PC-9 (cell line): ENCODE measurements at places on chromosomes 1 and 21. TPM values are rescaled to one million over a fixed set of nuclear protein-coding genes. Genes with fewer than 3 reads are reported as not detected.

DNA sequence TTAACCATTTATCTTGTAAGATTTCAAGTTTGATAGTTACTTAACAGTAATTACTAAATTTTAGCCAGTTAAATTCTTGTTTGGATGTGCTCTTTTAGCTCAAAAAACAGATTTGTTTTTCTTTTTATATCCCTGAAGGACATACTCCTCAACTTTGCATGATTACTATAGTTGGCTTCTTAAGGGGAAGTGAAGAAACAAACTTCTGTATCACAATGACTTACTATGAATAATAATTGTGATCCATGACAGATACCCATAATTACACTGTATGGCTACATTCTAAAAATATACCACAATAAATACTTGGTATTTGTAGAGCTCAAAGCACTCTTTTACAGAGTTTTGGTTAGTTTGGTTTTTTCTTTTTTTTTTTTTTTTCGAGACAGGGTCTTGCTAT is 55.8 kb downstream of the IARS2 start:
- no peak for DNase-seq

- no peak for DNase-seq
Measured at GRCh38 chr1:97507863-97508262, 413.0 kb downstream of the DPYD start.

DNA sequence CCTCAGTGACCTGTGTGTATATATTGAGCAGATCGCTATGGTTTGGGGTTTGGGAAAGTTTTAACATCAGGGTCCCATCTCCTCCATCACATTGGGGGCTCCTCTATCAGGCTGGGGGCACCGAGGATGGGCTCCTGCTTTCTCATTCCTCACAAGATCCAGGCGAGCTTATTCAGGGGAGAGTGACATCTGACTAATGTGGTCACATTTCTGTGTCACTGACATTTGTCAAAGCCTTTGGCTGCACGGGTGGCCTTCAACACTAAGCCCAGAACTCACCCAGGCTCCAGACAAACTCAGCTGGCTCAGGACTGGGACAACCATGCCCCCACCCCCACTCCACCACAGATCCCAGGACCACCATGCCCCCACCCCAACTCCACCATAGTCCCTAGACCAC is 103.3 kb upstream of the IFFO2 start:
- no peak for DNase-seq

DNA sequence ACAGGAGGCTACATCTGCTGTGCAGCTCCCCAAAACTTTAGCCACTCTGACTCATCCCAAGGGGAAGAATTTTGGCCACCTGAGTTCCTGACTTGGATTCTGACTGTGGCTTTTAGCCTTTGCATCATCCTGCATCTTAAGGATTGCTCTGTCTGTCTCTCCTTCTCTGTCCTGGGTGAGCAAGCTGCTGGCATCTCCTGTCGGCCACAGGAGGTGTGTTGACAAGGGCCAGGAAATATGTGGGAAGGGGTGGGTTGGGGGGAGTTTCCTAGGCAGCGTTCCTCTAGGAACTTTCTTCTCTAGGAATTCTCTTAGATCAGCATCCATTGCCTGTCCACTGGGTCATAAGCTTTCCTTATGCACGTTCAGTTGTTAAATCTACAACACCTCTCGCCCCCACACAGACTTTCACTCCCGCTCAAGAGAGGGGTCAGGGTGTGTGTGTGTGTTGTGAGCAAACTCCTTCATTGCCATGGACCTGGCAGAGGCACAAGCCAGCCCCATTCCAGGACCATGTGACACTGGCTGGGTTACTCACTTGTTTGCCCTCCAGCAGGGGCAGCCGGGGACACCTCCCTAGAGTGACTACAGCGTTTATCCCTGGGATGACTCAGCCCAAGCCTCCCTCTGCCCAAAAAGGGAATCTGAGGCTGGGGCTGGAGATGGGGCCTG is 145.0 kb upstream of the DUSP10 start:
- peak; percentile 97 for DNase-seq

Gene MAP3K21
- total RNA-seq: 18.2 and 18.3 TPM in 2 replicates

- DNase-seq: no peak
Measured at GRCh38 chr1:207404849-207405525, 49.1 kb upstream of the CR2 start.

GRCh38 chr1:52925571-52926005 is 1.5 kb upstream of the SCP2 start:
- DNase-seq: no peak

Gene SPRR4
- total RNA-seq: not detected in 2 replicates

DNA sequence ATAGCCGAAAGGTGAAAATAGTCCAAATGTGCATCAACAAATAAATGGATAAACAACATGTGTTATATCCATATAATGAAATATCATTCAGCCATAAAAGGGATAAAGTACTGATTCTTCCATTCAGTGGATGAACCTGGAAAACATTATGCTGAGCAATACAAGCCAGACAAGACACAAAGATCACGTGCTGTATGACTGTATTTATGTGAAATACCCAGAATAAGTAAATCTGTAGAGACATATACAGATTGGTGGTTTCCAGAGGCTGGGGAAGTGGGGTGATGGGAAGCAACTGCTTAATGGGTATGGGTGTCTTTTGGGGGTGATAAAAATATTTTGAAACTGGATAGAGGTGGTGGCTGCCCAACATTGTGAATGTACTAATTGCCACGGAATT is 13.3 kb upstream of the GSTM4 start:
- DNase-seq: no peak

GRCh38 chr1:96524100-96524499 is 197.5 kb upstream of the PTBP2 start:
- DNase-seq: no peak

GRCh38 chr1:84763912-84764680 is 73.8 kb upstream of the SSX2IP start:
- no peak for DNase-seq

- no peak for DNase-seq
Measured at GRCh38 chr1:61670016-61670415, 54.9 kb downstream of the TM2D1 start.

DNA sequence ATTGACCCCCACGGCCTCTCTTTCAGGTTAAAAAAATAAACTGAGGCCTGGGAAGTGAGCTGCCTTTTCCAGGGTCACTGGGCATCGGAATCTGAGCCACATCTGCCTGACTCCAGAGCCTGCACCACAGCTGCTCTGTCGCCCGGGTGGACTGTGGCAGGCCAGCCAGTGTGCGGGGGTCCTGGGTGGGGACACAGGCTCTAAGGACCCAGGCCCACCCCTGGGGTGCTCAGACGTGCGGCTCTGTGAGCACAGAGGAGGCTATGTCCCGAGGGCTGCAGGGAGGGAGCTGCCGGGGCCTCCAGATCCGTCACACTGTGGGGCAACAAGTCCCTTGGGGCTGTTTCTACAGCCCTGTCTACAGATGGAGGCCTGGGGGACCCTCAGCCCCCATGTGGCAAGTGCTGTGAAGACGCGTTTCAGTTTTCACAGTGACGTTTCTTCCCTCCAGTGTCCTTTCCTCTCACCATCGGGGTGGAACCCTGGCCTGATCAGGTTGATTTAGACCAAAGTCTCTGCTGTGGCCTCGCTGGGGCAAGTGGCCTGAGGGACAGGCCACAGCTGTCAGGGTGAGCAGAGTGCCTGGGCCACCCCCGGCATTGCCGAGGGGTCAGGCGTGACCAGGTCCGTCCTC is 39.2 kb upstream of the ACTRT2 start:
- DNase-seq: no peak

- DNase-seq: no peak
Measured at GRCh38 chr1:29342351-29342750, 106.0 kb downstream of the PTPRU start.

DNA sequence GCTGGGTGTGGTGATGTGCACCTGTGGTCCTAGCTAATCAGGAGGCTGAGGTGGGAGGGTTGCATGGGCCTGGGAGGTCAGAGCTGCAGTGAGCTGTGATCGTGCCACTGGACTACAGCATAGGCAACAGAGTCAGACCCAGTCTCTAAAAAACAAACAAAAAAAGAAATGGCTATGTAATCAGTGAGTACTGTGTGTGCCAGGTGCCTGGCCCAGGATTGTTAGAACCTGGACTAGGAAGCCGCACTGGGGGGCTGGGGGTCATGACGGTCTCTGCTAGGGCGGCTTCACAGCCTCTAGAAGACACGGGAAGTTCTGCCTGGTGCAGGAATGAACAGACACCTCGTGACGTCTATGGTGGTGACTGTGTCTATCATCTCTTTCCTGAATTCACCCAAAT is 8.5 kb downstream of the TMEM9 start:
- DNase-seq: no peak

DNA sequence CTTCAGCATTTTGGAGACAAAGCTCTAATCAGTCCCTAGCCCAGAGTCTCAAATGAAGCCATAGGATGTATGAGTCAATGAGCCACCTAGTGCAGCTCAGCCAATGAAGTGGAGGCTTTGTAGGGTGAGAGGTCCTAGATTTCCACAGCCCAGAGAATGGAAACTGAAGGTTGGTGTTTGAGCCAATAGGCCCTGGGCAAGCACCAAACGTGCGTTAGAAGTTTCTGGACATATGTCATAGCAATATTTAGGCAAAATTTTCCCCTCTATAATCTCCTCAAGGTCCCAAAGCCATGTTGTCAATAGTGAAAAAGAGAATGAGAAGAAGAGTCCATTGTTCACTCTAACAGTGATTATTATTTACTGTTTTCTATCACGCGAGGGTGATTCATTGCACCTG is 361.3 kb downstream of the PLPP3 start:
- no peak for DNase-seq

- no peak for DNase-seq
Measured at GRCh38 chr1:187871177-187871845, 1042.6 kb downstream of the PLA2G4A start.

GRCh38 chr1:47688461-47689296 is 250.8 kb downstream of the FOXD2 start:
- no peak for DNase-seq

DNA sequence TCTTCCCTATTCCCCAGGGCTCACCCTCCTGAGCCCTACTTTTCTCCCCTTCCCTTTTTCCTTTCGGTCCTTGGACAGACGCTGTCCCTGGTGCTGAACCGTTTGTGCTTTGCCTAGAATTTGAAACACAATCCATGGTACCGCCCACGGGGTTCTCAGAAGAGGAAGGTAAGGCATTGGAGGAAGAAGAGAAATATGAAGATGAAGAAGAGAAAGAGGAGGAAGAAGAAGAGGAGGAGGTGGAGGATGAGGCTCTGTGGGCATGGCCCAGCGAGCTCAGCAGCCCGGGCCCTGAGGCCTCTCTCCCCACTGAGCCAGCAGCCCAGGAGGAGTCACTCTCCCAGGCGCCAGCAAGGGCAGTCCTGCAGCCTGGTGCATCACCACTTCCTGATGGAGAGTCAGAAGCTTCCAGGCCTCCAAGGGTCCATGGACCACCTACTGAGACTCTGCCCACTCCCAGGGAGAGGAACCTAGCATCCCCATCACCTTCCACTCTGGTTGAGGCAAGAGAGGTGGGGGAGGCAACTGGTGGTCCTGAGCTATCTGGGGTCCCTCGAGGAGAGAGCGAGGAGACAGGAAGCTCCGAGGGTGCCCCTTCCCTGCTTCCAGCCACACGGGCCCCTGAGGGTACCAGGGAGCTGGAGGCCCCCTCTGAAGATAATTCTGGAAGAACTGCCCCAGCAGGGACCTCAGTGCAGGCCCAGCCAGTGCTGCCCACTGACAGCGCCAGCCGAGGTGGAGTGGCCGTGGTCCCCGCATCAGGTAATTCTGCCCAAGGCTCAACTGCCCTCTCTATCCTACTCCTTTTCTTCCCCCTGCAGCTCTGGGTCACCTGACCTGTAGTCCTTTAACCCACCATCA is 10.4 kb downstream of the BCAN start:
- DNase-seq: no peak

Gene CD1B
- not detected in 2 replicates for total RNA-seq

DNA sequence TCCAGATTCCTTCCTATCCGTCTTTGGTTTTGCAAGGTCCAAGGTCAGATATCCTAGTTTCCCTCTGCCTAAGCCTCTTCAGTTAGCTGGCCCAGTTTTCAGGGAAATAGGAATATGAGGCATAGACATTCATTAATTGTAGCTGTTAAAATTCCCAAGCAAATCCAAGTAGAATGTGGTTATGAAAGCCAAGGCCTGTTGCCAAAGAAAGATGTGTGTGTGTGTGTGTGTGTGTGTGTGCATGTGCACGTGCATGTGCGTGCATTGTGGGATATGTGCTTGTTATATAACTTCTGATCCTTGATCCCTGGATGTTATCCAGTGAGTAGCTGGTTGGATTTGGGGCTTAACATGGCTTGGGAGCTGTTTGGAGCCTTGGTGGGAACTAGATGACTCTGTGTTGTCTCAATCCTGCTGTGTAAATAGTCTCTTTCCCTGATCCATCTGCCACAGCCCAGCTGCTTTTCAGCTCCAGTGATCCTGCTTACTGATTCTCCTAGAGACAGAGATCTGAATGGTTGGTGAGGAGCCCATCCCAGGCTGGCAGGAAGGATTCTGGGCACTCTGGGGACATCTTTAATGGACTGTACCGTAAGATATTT is 70.6 kb upstream of the GCLM start:
- DNase-seq: no peak

Gene FALEC
- 0.94 and 2.1 TPM in 2 replicates for total RNA-seq

Gene FMO2
- total RNA-seq: not detected in 2 replicates

Gene GPR25
- total RNA-seq: not detected in 2 replicates

- DNase-seq: no peak
Measured at GRCh38 chr1:4483021-4483625, 171.3 kb upstream of the AJAP1 start.

DNA sequence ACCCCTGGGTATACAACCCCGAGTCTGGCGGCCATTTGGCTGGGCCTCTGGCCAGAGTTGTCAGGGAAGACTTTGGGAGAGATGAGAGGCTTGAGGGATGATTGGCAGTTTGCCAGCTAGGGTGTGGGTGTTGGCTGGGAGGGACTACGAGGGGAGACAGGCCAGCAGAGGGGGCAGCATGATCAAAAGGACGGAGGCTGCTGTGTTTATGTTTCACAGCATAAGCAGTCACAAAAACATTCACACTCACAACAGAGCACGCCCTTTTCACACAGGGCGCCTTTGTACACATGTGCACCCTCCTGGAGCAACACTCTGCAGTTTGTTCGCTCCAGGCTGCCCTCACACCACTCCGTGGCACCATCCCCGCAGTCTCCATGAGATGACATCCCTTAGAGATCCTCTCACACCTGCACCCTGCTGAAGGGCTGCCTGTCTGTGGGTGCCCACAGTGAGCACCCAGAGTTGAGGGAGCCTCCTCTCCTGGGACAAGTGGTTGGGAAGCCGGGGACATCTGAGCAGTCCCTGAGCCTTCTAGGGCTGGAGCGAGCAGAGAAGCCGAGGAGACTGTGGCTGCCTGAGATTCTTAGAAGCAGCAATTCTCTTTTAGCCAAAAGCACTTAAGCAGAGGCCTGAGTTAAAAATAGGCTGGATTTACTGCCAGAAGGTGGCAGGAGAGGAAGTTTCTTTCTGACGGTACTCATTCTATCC is 15.4 kb downstream of the EFNA3 start:
- peak; percentile 53 for DNase-seq
